Stimulated activated naive CD8-positive, alpha-beta T cell treated with anti-CD3 and anti-CD28 coated beads, Interleukin-15, amount 100 ng/mL, for 72 hours (primary cell): ENCODE measurements at places on chromosomes 11 and 22.

- peak; percentile 35 for DNase-seq
Observed at GRCh38 chr11:43942662-43943371, 380 bp downstream of the C11orf96 start.

GRCh38 chr11:23585416-23586104 is 725.3 kb upstream of the CCDC179 start:
- DNase-seq = no peak

DNA sequence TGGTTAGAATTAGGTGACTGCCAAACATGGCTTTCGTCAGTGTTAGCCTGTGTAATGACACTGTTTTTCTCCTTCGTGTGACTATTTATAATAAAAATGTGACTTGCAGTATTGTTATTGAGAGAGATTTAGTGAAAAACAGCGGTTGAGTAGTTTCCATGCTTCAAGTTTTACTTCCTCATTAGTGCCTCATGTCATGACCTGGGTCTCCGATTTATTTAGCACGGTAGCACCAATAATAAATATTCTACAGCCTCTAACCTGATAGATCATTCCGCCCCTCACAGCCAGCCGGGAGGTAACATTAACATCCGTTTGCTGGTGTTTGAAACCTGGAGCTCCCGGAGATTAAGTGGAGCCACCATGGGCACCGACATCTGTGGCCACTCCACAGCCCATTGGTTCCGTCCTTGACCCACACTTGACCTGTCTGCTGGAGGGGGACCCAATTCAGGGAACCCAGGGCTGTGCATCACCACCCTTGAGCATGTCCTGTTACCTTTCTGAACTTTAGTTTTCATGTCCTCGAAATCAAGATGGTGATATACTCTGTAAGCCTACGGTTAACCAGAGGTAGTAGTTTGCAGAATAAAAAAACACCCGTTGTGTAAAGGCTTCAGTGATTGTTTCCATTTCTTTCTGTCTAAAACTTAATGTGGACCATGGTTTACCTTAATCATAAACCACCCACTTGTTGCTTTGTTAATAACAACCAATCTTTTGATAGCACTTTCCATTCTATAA is 104.1 kb downstream of the ATXN10 start:
- no peak for DNase-seq

- DNase-seq = no peak
Observed at GRCh38 chr11:2794968-2795322, 90.6 kb downstream of the CDKN1C start.

GRCh38 chr11:31262761-31263160 is 106.8 kb downstream of the DCDC1 start:
- DNase-seq = no peak

DNA sequence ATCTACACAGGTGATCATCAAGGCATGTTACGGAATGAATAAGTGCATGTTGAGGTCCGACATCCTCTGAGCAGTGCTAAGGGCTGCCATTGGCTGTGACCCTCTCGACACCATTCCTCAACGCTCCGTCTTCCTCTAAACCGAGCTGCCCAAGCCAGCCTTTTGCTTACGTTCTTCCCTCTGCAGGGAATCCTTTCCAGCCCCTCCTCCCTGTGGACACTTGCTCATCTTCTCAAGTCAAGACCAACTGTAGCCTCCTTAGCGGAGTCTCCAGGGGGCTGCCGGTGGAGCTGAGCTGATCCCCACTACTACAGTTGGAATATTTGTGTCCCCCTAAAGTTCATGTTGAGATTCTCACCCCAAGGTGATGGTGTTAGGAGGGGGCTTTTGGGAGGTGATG is 781.0 kb downstream of the TBC1D22A start:
- no peak for DNase-seq

- DNase-seq = no peak
Observed at GRCh38 chr11:126137136-126137535, 74.3 kb downstream of the RPUSD4 start.

DNA sequence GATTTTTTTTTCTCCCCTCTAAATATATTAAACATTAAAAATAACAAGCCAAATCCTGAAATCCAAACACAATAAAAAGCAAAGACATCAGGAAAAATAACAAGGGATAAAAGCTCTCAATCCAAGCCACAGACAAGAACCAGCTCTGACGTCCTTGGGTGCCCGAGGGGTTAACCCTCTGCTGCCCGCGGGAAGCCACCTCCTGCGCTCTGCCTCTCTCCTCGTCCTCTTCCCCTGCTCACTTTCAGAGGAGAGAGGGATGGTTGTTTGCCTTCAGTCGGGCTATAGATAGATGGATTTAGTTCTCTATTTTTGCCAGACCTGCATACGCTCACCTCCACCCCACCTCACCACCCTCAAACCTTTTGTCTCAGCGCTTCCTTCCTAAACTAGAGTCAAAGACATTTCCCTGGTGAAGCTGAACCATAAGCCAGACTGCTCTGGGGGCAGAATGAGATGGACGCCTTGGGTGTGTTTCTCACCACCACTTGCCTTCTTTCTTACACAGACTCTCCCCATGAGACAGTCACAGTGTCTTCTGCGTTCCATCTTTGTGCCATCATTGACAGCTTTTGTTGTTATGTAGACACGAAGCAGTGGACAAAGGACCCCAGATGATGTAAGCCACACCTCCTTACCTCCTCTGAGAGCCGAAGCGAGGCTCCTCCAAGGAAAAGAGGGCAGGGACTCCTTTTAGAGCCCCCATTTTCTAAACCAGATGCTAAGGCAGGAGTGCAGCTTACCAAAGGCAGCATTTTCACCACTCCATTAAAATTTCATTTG is 142.5 kb upstream of the HSD17B12 start:
- no peak for DNase-seq

- no peak for DNase-seq
Observed at GRCh38 chr22:18059473-18059872, 18.3 kb upstream of the PEX26 start.

- DNase-seq = no peak
Observed at GRCh38 chr11:79498667-79499066, 57.8 kb upstream of the TENM4 start.

GRCh38 chr11:76176463-76176862 is 29.8 kb downstream of the WNT11 start:
- no peak for DNase-seq

GRCh38 chr11:60774726-60775125 is 10.4 kb upstream of the MS4A10 start:
- DNase-seq = no peak

GRCh38 chr11:28525636-28526405 is 417.6 kb downstream of the METTL15 start:
- no peak for DNase-seq

DNA sequence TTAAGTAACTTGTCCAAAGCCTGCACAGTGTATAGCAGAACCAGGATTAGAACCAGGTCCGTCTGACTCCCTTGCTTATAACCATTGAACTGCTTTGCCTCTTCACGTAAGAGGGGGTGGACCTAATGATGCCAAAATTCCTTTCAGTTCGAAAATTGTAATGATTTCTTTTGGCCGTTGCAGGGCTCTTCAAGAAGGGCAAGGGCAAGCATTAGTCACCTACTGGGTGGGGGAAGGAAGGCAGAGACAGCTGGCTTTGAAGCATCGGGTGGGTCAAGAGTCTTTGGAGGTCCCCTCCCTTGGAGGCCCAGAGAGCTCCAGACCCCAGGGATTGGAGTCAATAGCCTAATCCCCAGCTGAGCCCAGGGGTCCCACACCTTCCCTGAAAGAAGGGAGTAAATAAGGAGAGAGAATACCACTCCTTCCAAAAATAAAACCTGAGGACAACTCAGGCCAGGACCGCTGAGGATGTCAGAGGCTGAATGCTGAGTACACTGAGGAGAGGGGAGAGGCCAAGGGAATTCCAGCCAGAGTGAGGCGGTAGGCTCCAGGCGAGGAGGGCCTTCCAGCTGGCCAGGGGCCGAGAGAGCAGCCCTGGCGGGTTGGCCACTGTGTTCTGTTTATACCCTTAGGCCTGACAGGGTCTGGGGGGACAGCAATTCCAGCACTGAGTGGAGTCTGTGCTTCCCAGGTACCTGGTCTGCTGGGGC is 14.1 kb downstream of the CREB3L1 start:
- DNase-seq = no peak

GRCh38 chr22:46596819-46597218 is 23.4 kb upstream of the GRAMD4 start:
- DNase-seq = no peak

DNA sequence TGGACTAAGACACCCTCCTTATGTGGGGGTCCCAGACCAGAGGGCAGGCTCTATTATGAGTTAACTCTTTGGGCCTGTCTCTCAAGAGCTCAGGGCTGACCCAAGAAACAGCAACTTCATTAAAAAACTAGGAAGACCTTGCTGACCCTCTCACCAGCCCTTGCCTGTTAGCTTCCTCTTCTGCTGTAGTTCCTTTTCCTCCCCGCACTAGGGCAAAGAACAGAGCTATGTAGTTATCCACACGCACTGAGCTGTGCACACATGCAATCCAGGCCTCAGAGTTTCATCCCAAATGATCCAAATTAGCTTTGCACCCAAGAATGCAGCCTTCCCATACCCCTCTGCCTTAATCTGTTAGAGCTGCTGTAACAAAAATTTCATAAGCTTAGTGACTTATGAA is 539.6 kb upstream of the CADM1 start:
- DNase-seq = no peak

GRCh38 chr11:108662700-108663099 is 2.2 kb upstream of the DDX10 start:
- no peak for DNase-seq

DNA sequence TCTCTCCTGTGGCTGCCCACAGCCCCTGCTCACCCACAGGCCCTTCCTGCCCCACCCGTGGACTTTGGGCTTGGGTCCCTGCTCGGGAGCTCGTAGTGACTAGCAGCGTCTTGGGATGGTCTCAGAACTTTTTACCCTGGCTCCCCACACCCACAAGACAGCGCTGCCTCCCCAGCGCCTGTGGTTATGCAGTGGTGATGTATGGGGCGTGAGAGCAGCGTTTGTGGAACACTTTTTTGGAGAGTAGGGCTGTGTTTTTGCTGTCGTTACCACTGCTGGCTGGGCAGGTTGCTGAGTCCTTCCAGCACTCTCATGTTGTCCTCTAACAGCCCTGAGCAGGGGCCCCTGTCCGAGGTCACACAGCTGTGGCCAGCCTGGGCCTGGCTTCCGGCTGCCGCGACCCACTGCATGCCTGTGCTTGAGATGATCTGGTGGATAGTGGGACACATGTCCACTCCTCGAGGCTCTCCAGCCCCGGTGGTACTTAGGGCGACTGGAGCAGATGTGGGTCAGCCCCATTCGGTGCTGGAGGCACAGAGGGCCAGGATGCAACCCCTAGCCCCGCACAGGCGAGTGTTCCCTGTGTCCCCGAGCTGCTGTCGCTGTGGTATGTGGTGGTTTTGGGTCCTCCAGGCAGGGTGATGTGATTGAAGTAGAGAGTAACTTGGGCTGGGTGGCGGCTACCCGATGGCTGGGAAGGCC is 7.1 kb upstream of the GRAMD4 start:
- DNase-seq = peak; percentile 48

DNA sequence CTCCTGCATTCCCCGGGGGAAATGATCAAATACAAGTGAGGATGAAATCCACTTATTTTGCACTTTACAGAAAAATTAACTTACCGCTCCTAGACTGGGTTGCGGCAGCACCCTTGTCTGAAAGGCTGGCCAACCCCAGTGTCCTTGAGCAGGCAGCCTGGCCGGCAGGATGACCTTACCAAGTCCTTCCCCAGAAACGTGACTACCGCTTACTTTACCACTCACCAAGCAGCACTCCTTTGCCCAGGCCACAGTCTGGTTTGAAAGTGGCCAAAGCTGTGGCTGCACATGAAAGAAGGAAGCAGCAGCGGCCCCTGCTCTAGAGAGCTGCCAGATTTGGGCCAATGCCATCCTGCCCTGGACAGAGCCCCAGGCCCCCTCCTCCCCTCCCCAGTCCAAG is 20.3 kb downstream of the MYH9 start:
- DNase-seq = no peak
